Head of caudate nucleus (tissue), 42 donors: ENCODE measurements at places on chromosomes 2 and 18.
A peak's percentile ranks its signal among the peaks of the same experiment; 100 is the strongest.

DNA sequence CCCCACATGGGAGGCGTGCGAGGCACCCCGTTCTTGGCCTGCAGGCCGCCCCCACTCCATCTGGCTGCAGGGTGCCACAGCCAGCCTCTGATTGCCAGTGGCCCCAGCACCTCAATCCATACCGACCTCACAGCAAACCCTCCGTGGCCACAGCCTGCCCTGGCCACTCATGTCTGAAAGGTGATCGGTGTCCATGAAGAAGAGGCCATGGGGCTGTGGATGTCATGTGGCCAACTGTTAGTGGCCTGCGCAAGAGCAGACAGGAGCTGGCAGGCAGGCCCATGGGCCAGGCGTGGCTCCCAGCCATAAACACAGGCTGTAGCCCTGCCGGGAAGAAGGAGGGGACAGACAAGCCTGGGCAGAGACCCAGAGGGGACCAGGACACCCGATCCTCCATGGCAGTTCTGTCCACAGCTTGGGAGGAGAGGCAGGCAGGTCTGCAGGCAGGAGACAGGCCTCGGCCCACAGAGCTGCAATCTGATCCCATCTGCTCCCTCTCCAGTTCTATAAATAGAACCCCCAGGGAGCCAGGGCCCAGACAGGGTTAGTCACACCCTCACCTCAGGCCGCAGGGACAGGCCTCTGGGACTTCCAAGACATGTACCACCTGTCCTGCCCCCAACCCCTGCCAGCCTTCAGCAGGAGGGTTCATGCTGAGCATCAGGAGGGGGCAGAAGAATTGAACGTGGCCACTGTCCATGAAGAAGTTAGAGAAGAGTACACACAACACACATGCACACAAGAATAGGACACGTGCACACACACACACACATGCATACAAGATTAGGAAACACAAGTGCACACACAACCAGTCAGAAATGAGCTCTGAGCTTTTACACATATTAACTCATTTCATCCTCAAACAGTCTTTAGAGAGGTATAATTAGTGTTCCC lies 16.9 kb downstream of the STEAP3 start:
- no peak for DNase-seq

GRCh38 chr2:238888781-238889180 lies 40.9 kb downstream of the TWIST2 start:
- no peak for DNase-seq

- DNase-seq: peak; percentile 44
Measured at GRCh38 chr2:241208058-241208457, 19.6 kb downstream of the ANO7 start.

- DNase-seq: no peak
Measured at GRCh38 chr2:234953116-234954031, 1.6 kb downstream of the SH3BP4 start.

- DNase-seq: no peak
Measured at GRCh38 chr2:212733273-212733672, 194.7 kb upstream of the ERBB4 start.
